ENCODE measurements at places on chromosomes 3 and 15.

GRCh38 chr3:127644641-127645370 is 15.8 kb downstream of the PODXL2 start:
- no peak for DNase-seq

GRCh38 chr3:54342676-54343075 is 220.3 kb downstream of the CACNA2D3 start:
- no peak for DNase-seq

GRCh38 chr3:85182975-85183752 is 224.4 kb downstream of the CADM2 start:
- no peak for DNase-seq

GRCh38 chr3:20077068-20077467 is 36.8 kb downstream of the KAT2B start:
- no peak for DNase-seq

DNA sequence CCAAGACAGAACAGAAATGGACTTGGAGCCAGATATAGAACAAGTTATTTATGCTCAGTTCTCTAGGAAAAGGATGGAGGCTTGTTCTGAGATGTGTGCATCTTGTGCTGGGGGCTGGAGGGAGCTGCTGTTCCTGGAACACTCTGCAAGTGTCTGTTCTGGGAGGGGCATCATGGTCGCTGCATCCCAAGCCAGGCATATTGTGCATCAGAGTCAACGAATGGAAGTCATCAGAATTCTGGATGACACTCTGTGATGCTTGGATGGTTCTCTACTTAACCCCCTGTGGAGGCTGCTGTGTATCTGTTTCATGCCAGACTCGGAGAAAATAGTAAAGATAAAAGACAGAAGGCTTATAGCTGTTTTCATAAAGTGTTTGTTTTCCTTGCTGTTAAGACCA is 34.7 kb downstream of the RPL22L1 start:
- no peak for DNase-seq

GRCh38 chr3:127304121-127304744 is 16.4 kb upstream of the PRR20G start:
- no peak for DNase-seq

DNA sequence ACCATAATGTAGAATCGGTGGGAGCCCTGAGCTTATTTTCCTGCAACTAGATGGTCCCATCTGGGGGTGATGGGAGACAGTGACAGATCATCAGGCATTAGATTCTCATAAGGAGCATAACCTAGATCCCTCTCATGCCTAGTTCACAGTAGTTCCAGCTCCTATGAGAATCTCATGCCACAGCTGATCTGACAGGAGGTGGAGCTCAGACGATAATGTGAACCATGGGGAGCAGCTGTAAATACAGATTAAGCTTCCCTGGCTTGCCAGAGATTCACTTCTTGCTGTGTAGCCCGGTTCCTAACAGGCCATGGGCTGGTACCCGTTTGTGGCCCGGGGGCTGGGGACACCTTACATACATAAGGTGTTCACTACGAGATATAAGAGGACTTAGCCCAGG is 67.5 kb upstream of the LRRFIP2 start:
- no peak for DNase-seq

DNA sequence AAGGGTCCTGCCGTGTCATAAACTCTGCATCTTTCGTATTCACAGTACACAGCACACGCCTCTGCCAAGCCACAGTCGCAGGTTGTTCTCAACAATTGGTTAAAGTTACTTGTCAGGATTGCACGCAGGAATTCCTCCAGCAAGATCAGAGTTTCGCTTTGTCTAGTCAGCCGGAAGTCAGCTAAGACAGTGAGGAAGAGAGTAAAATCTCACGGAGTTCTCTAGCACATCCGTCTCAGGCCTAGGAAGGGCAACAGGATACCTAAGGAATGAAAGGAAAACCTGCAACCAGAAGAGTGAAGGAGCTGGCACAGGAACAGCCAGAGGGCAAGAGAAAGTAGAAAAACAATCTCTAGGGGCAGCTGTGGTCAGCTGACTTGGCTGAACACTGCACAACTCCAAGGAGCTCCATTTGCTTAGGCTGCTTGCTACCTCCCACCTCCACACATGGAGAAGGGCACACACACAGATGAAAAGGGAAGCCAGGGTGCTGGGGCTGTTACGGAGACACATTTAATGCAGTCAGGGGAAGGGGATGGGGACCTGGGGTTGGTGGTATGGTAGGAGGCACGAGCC is 23.7 kb downstream of the RORA start:
- DNase-seq: no peak

GRCh38 chr15:48017747-48018146 is 103.0 kb upstream of the SLC24A5 start:
- no peak for DNase-seq

DNA sequence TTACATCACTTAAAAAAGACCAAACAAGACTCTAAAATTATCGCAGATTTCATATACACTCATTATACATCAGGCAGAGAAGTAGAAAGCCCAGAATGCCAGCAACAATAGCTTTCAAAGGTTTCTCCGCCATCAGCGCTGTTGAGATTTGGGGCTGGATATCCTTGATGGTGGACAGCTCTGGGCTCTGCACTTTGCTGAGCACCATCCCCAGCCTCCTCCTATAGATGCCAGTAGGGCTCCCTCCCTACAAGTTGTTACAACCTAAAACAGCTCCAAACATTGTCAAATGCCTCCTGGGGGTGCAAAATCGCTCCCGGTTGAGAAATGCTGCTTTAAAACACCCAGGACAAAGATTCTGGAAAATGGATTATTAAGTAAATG is 73.5 kb downstream of the ATP10A start:
- DNase-seq: no peak

GRCh38 chr3:24923570-24923969 is 428.9 kb upstream of the THRB start:
- DNase-seq: no peak

GRCh38 chr15:40257656-40258450 is 19.0 kb downstream of the PAK6 start:
- DNase-seq: no peak

GRCh38 chr3:87248831-87249230 is 21.7 kb downstream of the CHMP2B start:
- DNase-seq: no peak

GRCh38 chr3:66816090-66816761 is 181.9 kb upstream of the KBTBD8 start:
- no peak for DNase-seq

DNA sequence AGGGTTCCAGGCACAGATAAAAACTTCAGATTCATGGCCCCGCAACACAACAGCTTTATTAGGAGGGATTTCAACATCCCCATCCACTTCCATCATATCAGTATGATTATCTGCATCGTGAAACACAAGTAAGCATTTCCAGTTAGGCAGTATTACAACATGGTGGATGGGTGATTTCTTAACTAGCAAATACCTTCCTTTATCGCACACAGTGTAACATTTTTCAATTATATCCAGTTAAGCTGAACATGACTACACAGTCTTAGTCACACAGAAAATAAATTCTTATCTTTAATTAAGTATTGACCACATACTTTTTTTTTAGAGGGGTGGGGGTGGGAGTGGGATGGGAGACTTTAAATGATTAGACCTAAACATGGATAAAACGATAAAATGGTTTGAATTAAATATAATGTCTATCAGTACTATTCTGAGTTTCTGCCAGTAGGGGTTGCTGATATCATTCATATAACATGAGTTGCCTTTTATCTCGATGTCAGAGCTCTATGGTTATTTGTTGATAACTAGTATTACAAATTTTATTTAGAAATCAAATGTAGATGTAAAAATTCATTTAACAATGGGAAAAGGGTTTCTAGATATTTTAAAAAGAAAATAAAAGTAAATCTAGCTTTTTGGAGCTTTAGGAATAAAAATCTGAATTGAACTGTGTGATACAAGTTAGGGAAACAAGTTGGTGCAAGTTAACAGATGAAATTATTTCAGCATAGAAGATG is 146.6 kb downstream of the TBL1XR1 start:
- peak; percentile 14 for DNase-seq

- no peak for DNase-seq
Observed at GRCh38 chr15:39789736-39790135, 7.1 kb upstream of the FSIP1 start.

DNA sequence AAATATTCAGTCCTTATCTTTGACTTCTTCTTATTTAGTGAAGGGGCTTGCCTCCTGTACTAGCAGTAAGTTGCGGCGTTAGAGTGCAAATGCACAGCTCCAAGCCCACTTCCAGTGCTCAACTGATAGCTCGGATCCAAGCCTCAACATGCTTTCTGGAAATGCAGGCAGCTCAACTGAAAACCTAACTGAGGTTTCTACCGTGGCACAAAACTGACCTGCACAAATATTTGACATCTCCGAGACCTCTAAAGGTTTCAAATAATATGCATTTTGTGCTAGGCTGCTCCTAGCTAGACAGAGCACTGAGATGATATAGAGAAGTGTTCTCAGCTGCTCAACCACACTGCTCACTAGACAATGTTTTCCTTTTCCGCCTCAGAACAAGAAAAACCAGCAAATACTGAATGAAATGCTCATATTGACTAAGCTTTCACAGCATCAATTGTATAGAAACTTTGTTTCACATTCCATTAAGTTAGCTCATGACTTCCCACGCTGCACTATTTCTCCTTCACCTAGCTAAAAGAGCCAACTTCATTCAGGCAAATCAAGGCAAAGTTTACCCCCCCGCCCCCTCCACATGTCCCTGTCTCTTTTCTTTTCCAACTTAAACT is 822 bp downstream of the ZNF385D start:
- DNase-seq: no peak

- DNase-seq: no peak
Observed at GRCh38 chr15:66401130-66402021, 14.7 kb downstream of the MAP2K1 start.

GRCh38 chr3:118984699-118985098 is 49.9 kb downstream of the IGSF11 start:
- DNase-seq: no peak

- no peak for DNase-seq
Observed at GRCh38 chr15:69107025-69107620, 53.3 kb upstream of the GLCE start.

GRCh38 chr3:148828136-148828690 is 602 bp downstream of the CPB1 start:
- DNase-seq: no peak

DNA sequence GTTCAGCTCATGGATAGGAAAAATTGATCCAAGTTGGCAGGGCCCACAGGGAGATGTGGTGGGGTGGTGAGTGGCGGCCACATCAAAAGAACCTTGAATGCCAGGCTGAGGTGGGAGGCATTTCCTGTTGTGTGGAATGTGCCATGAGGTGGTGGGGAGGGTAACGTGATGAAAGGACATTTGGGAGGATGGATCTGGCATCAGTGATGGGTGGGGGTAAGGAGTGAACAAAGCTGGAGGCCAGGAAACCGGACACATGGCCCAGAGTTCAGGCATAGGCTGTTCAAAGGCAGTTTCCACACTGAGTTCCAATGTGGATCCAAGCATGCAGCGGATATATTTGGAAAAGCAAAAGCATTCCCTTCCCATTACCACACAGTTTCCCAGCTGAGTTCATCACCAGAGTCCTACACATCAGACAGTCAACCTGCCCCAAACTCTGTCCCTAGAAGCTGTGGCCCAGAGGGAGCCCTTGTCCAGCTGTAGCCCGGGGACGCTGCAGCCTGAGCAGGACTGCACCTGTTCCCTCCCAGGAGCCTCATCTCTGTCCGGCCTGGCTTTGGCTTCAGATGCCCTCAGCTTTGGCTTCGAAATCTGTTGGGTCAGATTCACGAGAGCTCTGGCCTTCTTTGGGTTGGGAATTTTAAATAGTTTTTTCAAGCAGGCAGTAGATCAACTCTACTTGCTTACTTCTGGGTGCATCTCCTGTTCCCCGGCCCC is 37.8 kb upstream of the GOLGA6B start:
- no peak for DNase-seq

DNA sequence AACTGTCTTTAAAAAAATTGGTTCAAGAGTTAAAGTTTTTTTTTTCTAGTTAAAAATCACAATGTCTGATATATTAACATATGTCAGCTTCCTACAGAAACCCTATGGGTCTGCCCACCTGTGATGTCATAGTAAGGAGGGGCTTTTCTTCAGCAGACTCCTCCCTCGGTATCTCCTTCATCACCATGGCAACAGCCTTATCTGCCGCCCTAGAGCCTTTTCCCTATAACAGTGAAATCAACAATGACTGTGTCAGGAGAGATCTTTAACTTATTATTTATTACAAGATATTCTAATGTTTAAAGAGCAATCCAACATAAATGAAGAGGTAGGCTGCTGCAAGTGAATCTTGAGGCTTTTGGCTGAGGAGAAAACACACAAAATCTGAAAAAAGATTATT is 138.7 kb downstream of the PEX5L start:
- peak; percentile 1 for DNase-seq

GRCh38 chr3:21520106-21520963 is 230.7 kb downstream of the ZNF385D start:
- DNase-seq: no peak

Measured in HS-27A (cell line).